Activated T-cell treated with anti-CD3 and anti-CD28 coated beads, Interleukin-2, amount 50 U/mL, for 4 hours (primary cell): ENCODE measurements at places on chromosomes 7 and 10. TPM values are rescaled to one million over a fixed set of nuclear protein-coding genes. Genes with fewer than 3 reads are reported as not detected.

Gene GDF2
- not detected for total RNA-seq

Gene TMEM236
- total RNA-seq, result 0.11 TPM

Gene FUOM
- 40.7 TPM for total RNA-seq

Gene MYPN
- total RNA-seq, result not detected

Gene AUTS2
- total RNA-seq, result 1.4 TPM

Gene SMO
- 0.25 TPM for total RNA-seq

Gene ANKRD30A
- not detected for total RNA-seq

Gene NACAD
- total RNA-seq, result 0.14 TPM

Gene CYP3A7
- not detected for total RNA-seq

Gene NME8
- not detected for total RNA-seq

Gene PRR15
- 0.11 TPM for total RNA-seq

Gene HOXA3
- not detected for total RNA-seq

Gene GPR37
- total RNA-seq, result not detected

Gene SPDYE6
- not detected for total RNA-seq

Gene ZP3
- total RNA-seq, result 18.8 TPM

Gene ZMIZ2
- 109 TPM for total RNA-seq

Gene SFTPD
- total RNA-seq, result 0.40 TPM

Gene SAMD9
- 2.1 TPM for total RNA-seq

Gene TMEM130
- not detected for total RNA-seq

Gene SEMA3E
- not detected for total RNA-seq

Gene ENTPD1
- 0.23 TPM for total RNA-seq

Gene CYP2E1
- total RNA-seq, result 0.69 TPM

Gene FGFBP3
- total RNA-seq, result 2.3 TPM

Gene PDZD7
- 0.26 TPM for total RNA-seq

Gene PFKFB3
- total RNA-seq, result 60.5 TPM

Gene DPCD
- 9.7 TPM for total RNA-seq

Gene OR9A2
- total RNA-seq, result not detected

Gene FAM25G
- total RNA-seq, result not detected

Gene VWA2
- total RNA-seq, result not detected

Gene GLRX3
- total RNA-seq, result 172 TPM

Gene FEZF1
- not detected for total RNA-seq

Gene CDHR3
- total RNA-seq, result 0.66 TPM

Gene CPA2
- 0.55 TPM for total RNA-seq

Gene ADGRA1
- not detected for total RNA-seq
